ENCODE measurements at places on chromosomes 7 and 10.

- DNase-seq, result no peak
Measured at GRCh38 chr7:36777062-36777461, 52.8 kb upstream of the AOAH start.

DNA sequence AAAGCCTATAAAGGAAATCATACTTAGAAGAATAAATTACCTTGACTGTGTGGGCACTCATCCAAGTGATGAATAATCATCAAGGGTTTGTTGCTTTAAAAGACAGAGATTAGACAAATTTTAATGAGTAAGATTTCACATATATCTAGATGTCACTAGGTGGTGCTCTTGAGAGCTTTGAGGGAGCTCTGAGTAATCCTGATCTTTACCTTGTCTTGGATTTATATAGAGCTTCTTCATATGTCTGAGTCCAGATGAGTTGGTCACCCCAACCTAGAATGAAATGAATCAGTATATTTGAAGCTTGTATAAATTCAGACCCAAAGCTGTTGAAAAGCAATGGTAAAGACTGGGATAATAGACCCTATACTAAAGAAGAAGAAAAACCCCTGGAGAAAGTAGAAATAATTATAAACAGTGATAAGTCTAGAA is 3.7 kb downstream of the AGR2 start:
- no peak for DNase-seq

DNA sequence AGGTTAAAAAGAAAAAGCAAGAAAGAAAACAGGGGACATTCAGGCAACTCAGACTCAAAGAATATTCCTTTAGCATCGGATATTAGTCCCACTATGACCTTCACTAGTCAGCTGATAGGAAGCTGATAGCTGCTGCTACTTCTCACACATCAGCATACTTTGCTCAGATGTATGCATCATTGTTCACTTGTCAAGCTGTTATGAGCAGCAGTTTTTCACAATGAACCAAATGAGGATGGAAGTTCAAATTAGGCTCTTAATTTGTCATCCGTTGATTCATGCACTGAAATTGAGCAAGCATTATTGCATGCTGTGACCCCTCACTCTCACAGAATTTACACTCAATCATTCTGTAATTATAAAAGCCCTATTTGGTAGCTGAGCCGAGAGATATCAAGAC is 257.7 kb downstream of the SNX13 start:
- DNase-seq, result no peak

DNA sequence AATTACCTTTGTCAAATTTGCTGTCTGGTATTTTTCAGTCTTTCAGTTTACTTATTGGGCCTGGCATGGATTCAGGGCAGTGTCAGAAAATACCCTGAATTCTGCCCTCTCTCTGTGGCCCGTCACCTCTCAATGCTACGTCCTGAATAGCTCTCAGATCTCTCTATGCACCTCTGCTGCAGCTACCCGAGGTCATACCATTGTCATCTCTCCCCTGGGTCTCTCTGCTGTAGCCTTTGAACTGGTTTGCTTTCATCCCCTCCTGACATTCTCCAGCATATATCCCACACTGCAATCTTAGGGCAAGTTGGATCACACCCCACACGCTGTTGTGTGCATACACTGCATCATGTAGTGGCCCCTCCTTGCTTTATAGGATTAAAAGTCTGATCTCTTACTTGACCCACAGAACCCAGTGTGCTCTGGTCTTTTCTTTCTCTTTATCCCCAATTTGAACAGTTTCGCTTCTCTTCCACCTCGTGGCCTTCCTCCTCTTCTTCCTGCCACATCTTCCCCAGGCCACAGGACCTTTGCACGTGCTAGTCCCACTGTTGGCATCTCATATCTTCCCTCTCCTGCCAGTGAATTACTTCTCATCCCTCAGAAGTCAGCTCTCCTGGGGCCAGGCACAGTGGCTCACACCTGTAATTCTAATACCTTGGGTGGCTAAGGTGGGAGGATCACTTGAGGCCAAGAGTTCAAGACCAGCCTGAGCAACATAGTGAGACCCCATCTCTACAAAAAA is 372.9 kb downstream of the GALNT17 start:
- no peak for DNase-seq

- no peak for DNase-seq
Measured at GRCh38 chr7:41467596-41467995, 235.3 kb downstream of the INHBA start.

GRCh38 chr7:31091924-31092434 is 39.9 kb downstream of the ADCYAP1R1 start:
- DNase-seq, result no peak
